ENCODE measurements at places on chromosomes 4 and X.
A peak's percentile ranks its signal among the peaks of the same experiment; 100 is the strongest.

GRCh38 chr4:121176082-121176934 is 12.2 kb upstream of the TNIP3 start:
- no peak for DNase-seq

GRCh38 chrX:48806081-48806480 is 4.2 kb downstream of the HDAC6 start:
- DNase-seq = no peak

GRCh38 chr4:60657041-60657440 is 543.1 kb upstream of the ADGRL3 start:
- no peak for DNase-seq

GRCh38 chr4:109671350-109671749 is 31.9 kb downstream of the CASP6 start:
- DNase-seq = no peak

DNA sequence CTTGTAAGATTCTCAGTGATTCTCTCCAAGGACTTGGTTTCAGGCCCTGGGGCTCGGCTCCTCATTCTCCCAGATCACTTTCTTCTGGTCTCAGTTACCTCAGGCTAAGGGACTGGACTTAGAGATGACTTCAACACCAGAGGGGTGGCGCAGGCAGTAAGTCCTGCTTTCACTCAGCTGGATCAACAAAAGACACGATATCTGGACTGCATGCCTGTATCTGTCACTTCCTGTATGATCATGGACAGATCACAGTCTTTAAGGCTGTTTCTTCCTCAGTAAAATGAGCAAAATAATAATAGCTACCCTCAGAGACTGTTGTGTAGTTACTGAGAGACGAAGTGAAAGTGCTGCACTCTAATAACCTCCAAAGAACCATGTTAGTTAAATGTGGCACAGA is 19.5 kb upstream of the CXCR3 start:
- DNase-seq = no peak

DNA sequence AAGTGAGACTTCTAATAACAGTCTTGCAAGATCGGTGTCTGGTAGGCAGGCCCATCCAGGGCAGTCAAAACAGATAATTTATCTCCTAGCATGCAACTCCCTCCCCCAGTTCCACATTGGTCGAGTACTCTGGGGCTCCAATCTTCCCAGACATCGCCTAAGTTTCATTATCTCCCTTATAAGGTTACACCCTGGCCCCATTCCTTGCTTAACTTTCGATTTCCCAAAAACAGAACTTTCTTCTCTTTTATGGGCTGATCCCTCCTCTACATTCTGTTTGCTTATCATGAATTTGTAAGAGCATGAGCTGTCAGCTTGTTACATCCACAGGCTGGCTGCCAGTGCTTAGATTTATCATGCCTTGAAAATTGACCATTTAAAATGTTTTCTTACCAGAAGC is 471.3 kb downstream of the TECRL start:
- DNase-seq = no peak

GRCh38 chr4:54700986-54701385 is 43.2 kb downstream of the KIT start:
- no peak for DNase-seq

- no peak for DNase-seq
These were observed 2.6 kb downstream of the FAAH2 start for GRCh38 chrX:57289089-57289488.

DNA sequence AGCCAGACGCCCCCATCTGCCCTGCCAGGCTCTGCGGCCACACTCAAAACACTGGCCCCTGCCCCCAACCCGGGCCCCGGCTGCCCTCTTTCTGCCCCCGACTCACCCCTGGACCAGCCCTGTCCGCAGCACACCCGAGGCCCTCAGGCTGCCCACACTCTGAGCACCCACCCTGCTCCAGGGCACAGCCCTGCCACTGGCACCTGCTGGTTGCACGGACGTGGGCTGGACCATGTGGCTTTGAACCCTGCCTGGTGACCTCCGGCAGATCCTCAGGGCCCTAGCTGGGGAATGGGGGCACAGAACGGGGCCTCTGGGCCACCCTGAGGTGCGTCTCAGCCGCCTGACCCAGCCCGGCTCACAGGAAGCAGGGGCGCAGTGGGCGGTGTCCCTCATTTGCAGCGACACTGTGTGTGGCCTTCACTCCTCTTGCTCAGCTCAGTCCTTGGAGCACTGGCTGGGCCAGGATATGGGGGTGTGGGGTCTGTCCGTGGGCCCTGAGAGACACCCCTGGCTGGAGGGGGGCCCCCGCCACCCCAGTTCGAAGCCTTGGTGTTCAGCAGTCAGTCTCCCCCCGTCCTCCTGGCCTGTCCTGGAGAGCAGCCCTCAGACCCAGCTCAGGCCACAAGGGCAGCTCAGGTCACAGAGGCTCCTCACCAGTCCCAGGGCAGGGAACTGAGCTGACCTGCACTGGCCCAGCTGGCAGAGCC is 73.2 kb downstream of the FAM53A start:
- DNase-seq = peak; percentile 14

DNA sequence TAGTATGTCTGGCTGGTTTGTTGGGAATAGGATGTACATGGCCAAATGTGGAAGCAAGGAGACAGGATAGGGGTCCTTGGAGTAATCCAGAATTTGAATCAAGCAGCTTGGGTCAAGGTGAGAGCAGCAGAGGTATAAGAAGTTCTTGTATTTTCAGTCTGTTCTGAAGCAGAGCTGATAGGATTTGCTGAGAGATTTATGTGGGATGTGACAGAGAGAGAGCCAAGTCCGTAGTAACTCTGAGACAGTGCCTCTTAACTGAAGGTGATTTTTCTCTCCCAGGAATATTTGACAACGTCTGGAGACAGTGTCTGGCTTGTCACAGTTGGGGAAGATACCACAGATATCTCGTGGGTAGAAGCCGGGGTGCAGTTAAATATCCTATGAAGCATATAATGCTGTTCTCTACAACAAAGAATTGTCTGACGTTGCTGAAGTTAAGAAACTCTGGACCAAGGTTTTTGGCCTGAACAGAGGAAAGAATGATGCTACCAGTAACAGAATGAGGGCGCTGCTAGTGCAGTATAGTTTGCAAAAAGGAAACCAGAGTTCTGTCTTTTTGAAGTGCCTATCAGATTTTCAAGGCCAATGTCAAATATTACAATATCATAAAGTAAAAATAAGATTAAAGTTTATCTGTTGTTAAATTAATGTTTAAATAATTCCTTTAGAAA is 184.0 kb downstream of the ARHGAP24 start:
- no peak for DNase-seq

GRCh38 chr4:160371446-160371845 is 1268.6 kb downstream of the RAPGEF2 start:
- no peak for DNase-seq

- no peak for DNase-seq
These were observed 58.7 kb downstream of the METTL14 start for GRCh38 chr4:118743867-118744266.

DNA sequence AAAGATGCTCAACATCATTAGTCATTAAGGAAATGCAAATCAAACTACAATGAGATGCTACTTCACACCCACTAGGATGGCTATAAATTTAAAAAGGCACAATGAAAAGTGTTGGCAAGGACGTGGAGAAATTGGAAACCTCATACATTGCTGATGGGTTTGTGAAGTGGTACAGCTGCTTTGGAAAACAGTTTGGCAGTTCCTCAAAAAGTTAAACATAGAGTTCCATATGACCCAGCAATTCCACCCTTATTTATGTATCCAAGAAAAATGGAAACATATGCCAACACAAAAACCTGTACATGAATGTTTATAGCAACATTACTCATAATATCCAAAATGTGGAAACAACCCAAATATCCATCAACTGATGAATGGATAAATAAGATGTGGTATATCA is 101.3 kb upstream of the MAGEB10 start:
- no peak for DNase-seq

- DNase-seq = no peak
These were observed 146.4 kb downstream of the CPEB2 start for GRCh38 chr4:15148691-15149090.

- DNase-seq = no peak
These were observed 2.4 kb upstream of the MBNL3 start for GRCh38 chrX:132491191-132491590.

GRCh38 chrX:16646366-16647138 is 3.4 kb upstream of the S100G start:
- DNase-seq = no peak

DNA sequence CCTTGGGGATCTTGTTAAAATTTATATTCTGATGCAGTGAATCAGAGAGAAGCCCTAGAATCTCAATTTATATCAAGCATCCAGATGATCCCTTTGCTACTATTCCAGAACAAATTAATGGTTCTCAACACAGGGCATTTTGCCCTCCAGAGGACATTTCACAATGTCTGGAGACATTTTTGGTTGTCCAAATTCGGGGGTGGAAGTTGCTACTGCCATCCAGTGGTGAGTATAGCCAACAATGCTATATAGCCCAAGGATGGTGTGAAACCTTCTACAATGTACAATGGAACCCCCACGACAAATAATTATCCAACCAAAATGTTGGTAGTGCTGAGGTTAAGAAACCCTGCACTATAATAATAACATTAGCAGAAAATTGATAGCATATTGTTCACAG is 2440.0 kb downstream of the PCDH7 start:
- DNase-seq = no peak

DNA sequence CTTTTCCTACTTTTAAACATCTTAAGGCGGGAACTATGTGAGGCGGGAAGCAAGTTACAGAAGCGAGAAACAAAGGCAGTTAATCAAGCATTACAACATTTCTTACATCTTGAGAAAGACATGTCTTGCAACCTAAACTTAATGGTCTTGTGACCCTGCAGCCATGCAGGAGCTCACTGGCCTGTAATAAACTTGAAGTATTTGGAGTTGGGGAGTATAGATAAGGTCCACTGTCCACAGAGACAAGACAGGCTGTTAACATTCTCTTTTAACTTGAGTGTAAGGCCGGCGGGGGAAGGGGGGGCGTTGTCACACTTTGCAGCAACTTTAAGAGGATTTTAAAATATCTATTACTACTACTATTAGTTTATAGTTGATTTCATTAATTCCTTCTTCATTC is 10.3 kb upstream of the UGT8 start:
- no peak for DNase-seq

- no peak for DNase-seq
These were observed 215.1 kb upstream of the PITX2 start for GRCh38 chr4:110837896-110838450.

DNA sequence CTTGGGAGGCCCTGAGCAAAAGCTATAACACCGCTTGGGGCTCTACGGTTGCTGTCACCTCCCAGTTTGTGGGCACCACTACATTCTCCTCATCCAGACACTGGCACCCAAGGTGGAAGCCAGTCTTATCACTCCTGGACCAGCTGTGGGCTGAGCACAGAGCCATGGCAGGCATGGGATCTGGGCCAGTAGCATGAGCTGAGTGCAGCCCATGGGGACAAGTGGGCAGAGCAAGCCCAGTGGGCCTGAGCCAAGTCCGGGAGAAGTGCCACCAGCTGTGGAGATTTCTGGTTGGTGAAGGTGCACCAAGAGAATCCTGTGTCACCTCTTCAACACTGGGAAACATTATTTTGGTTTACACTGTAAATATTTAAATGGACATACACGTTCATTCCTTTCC is 1013.0 kb downstream of the TECRL start:
- DNase-seq = no peak

DNA sequence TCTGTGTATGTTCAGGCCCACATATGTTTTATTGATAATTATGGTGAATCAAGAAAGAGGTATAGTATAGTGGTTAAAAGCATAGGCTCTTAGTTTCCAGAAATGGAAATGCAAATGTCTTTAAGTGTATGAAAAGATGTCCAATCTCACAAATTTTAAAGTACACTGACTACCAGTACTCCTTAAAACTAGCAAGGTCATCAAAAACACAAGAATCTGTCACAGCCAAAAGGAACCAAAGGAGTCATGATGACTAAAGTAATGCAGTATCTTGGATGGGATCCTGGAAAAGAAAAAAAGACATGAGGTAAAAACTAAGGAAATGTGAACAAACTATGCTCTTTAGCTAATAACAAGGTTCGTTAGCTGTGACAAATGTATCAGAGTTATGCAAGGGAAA is 661 bp upstream of the RBM41 start:
- DNase-seq = no peak

- DNase-seq = no peak
These were observed 92.3 kb downstream of the BCOR start for GRCh38 chrX:40005292-40006011.

DNA sequence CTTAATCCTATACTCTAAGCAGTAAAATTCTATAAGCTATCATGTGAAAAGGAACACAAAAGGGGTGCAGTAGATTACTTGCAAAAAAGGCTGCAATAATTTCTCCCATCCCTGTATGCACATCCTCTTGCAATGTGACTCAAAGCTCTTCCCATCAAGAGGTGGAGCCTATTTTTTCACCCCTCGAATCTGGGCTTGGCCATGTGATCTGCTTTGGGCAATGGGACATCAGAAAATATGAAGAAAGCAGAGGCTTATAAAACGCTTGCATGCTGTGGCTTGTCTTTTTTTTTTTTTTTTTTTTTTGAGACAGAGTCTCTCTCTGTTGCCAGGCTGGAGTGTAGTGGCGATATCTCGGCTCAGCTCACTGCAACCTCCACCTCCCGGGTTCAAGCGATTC is 33.0 kb downstream of the GEMIN8 start:
- DNase-seq = no peak
